Bladder microvascular endothelial cell (primary cell): ENCODE measurements at places on chromosomes 5 and 9. TPM values are rescaled to one million over a fixed set of nuclear protein-coding genes. Genes with fewer than 3 reads are reported as not detected.

Gene HSPA9
- 131 and 219 TPM in 2 replicates for total RNA-seq

Gene CNTNAP3
- 18.5 and 104 TPM in 2 replicates for total RNA-seq

Gene LECT2
- total RNA-seq, result not detected in 2 replicates

Gene IRX2
- under 0.01 TPM in 1 of 2 replicates, not detected in the other for total RNA-seq

Gene FOXD4L4
- total RNA-seq, result 0.38 TPM in 1 of 2 replicates, not detected in the other

Gene SHISAL2B
- not detected in 2 replicates for total RNA-seq

Gene SH3RF2
- 0.16 and 0.88 TPM in 2 replicates for total RNA-seq

Gene ISOC1
- total RNA-seq, result 11.0 and 16.5 TPM in 2 replicates

Gene NADK2
- 9.1 and 15.9 TPM in 2 replicates for total RNA-seq

Gene LOX
- total RNA-seq, result 73.7 and 90.4 TPM in 2 replicates

Gene TAF11L11
- not detected in 2 replicates for total RNA-seq

Gene CD74
- total RNA-seq, result 5.7 and 10.7 TPM in 2 replicates

Gene SLC34A3
- not detected in 2 replicates for total RNA-seq

Gene CETN3
- total RNA-seq, result 9.9 and 17.4 TPM in 2 replicates

Gene FGFR4
- 1.3 and 3.6 TPM in 2 replicates for total RNA-seq

Gene FRRS1L
- under 0.01 and 0.06 TPM in 2 replicates for total RNA-seq

Gene IRX4
- total RNA-seq, result not detected in 2 replicates

Gene PCDHAC2
- total RNA-seq, result 0.19 and 0.32 TPM in 2 replicates

Gene S1PR3
- total RNA-seq, result 0.65 and 3.1 TPM in 2 replicates

Gene SV2C
- total RNA-seq, result not detected in 2 replicates

Gene CWC27
- 8.7 and 15.1 TPM in 2 replicates for total RNA-seq

Gene ELAVL2
- total RNA-seq, result 1.3 and 2.6 TPM in 2 replicates

Gene PHYHD1
- total RNA-seq, result 0.44 and 0.65 TPM in 2 replicates

Gene BTNL8
- total RNA-seq, result not detected in 2 replicates

Gene GLIPR2
- total RNA-seq, result 4.9 and 44.4 TPM in 2 replicates

Gene BARHL1
- total RNA-seq, result not detected in 2 replicates

Gene UBE2D2
- 44.0 and 52.2 TPM in 2 replicates for total RNA-seq

Gene F2RL2
- 0.16 and 0.50 TPM in 2 replicates for total RNA-seq

Gene CDK5RAP2
- total RNA-seq, result 17.8 and 38.7 TPM in 2 replicates

Gene LCN2
- not detected in 2 replicates for total RNA-seq

Gene PRLR
- not detected in 2 replicates for total RNA-seq

Gene CCDC192
- not detected in 2 replicates for total RNA-seq

Gene TOR4A
- total RNA-seq, result 14.9 and 27.1 TPM in 2 replicates
